ENCODE measurements at places on chromosomes 2 and 18.

- H3K36me3 ChIP-seq = no peaks in the 10 kb centered on the region
- no peak overlapping the region for H3K27ac ChIP-seq
- H3K4me3 ChIP-seq = no peak overlapping the region
- no peaks in the 10 kb centered on the region for H3K4me1 ChIP-seq
- DNase-seq = no peak
- H3K27me3 ChIP-seq = no peaks in the 10 kb centered on the region
Observed at GRCh38 chr2:191086706-191087105, 64.1 kb downstream of the STAT4 start.

GRCh38 chr2:119263656-119264055 is 40.0 kb downstream of the STEAP3 start:
- peaks cover 10% of the 10 kb centered on the region for H3K4me1 ChIP-seq
- DNase-seq = no peak
- H3K27me3 ChIP-seq = no peaks in the 10 kb centered on the region
- no peak overlapping the region for H3K4me3 ChIP-seq
- peaks cover 4% of the 10 kb centered on the region for H3K36me3 ChIP-seq

DNA sequence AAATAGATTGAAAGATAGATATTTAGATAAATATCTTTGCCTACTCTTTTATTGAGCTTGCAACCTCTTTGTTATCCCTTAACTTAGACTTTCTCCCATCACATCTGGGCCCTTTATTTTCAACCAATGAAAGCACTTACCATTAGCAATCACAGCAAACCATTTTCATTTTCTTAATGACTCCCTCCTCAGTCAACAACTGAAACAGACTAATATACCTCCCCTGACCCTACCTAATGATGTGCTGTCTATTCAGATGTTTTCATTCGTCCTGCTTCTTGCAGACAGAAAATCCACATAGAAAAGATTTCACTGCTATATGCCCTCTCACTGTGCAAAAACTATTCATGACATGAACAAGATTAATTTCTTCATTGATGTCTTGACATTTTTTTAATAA is 154.4 kb downstream of the VWC2L start:
- DNase-seq = no peak
- no peaks in the 10 kb centered on the region for H3K4me1 ChIP-seq
- no peak overlapping the region for H3K27ac ChIP-seq
- H3K36me3 ChIP-seq = no peaks in the 10 kb centered on the region
- no peak overlapping the region for H3K4me3 ChIP-seq

- peaks cover 11% of the 10 kb centered on the region for H3K4me1 ChIP-seq
- H3K27me3 ChIP-seq = no peaks in the 10 kb centered on the region
- peaks cover 36% of the 10 kb centered on the region for H3K36me3 ChIP-seq
- no peak overlapping the region for H3K4me3 ChIP-seq
Observed at GRCh38 chr2:1829796-1830195, 85.5 kb upstream of the PXDN start.

- H3K36me3 ChIP-seq = no peaks in the 10 kb centered on the region
- no peaks in the 10 kb centered on the region for H3K27me3 ChIP-seq
- DNase-seq = no peak
- no peak overlapping the region for H3K27ac ChIP-seq
- no peaks in the 10 kb centered on the region for H3K4me1 ChIP-seq
Observed at GRCh38 chr2:15152382-15152781, 408.8 kb downstream of the NBAS start.
